ENCODE measurements at places on chromosomes 2 and 18.

- no peak for DNase-seq
These were observed 201.2 kb downstream of the NOL4 start for GRCh38 chr18:34023471-34023870.

GRCh38 chr2:48993576-48993975 lies 160.7 kb downstream of the FSHR start:
- no peak for DNase-seq

DNA sequence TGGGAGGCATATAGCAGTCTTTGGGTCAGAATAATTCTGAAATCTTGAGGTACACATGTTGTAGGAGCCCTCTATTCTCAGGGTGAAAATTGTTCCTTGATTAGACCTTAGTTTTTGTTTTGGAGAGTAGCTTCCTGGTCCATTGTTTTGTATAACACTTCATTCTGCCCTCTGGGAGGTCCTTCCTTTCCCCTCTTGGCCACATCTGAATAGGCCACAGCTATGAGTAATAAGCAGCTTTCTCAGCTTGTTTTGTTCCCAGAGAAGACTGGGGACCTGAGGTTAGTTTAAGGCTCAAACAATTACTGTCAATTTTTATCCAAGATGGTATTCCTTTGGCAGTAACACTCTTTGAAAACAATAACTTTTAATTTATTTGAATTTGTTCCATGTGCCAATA lies 72.6 kb upstream of the NOL4 start:
- no peak for DNase-seq

DNA sequence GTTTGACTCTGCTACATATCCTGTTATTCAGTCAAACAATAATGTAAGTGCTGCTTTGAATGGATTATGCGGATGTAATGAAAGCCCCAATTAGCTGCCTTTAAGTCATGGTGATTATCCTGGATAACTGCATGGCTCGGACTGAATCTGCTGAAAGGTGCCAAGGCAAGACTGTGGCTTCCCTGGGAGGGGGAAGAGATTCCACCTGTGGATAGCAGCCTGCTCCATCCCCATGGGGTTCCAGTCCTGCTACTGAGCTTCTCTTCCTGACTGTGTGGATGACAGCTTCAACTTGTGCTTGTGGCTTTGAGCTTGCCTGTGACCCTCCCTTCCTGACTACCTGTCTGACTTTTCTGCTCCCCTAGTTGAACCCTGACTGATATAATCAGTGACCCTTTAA lies 540.0 kb upstream of the GYPC start:
- DNase-seq, result no peak

GRCh38 chr18:54149078-54149697 lies 75.3 kb downstream of the MBD2 start:
- peak; percentile 49 for DNase-seq

GRCh38 chr2:49903471-49903870 lies 749.2 kb upstream of the FSHR start:
- no peak for DNase-seq

- DNase-seq, result no peak
These were observed 113.8 kb downstream of the ATL2 start for GRCh38 chr2:38263293-38263692.

DNA sequence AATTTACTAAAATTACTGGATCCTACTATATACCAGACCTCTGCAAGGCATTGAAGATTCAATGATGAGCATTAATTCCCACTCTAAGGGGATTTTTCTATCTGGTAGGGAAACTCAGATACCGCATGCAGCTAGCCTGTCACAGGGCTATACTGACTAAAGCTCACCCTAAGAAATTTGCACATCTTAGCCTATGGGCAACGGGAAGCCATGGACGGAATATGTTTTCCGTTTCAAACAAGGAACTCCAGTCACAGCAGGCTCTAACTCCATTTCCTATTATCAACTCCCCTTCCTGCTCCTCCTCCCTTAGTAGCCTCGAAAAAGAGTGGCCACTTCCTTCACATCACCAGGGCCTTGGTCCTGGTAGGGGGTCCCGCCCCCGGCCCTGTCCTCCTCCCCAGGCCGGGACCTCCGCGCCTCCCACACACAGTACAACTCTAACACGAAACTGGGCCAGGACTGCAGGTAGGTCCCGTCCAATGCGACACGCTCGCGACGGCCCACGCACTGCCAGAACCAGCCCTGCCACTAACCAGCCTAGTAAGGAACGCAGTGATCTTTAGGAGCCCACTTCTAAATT lies 659 bp upstream of the COX5B start:
- DNase-seq, result no peak

- DNase-seq, result no peak
These were observed 203.2 kb downstream of the NBAS start for GRCh38 chr2:15357922-15358321.

- DNase-seq, result peak; percentile 8
These were observed 708 bp upstream of the RIF1 start for GRCh38 chr2:151408788-151409600.

DNA sequence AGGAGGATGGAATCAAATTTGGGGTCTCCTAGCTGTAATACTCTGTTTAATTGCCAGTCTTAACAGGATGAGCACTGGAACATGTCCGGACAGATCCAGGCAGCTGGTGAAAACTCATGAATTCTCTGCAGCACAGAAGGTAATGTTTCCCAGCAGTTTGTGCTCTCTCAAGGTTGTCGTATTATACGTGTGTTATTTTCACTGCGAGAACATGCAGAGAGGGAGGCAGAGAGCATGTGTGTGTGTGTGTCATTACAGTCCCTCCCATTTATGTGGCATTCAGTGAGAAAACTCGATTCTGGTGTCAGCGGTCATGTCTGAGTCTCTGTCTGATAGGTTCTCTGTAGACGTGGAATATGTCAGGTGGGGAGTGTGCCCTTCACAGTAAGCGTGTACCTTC lies 150.2 kb upstream of the POU3F3 start:
- no peak for DNase-seq

DNA sequence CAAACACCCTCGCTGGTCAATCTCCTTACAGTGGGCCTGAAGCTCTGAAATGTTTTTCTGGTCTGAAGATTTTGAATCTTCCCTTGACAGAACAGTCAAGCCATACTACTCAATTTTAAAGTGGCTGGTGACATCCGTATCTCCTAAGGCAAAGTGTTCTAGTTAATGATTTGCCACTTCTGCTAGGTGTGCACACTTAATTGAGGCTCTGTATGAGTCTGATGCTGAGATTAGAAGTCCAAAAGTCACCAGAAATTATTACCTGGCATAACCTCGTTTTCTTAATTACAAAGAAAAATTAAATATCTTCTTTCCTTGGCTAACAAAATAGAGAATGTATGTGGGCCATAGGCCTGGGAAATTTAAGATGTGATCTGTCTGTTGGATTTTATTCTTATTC lies 104.1 kb downstream of the DPP10 start:
- no peak for DNase-seq

GRCh38 chr2:133844214-133844892 lies 276.1 kb upstream of the NCKAP5 start:
- DNase-seq, result peak; percentile 61

DNA sequence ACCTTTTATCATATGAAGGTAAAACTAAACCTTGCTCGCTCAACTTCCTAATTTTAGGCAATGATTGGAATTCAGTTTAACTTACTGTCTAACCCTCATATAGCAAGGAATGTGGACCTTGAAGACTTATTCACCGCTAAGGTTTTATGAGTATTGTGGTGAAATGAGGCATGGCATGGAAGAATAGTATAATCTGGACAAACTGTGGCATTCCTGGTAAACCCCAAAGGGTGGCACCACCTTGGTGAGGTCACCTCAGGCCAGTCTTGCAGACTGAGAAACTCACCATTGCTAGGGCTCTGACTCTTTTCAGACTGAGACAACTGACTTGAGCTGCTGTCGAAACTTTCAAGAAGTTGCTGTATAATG lies 51.1 kb upstream of the EHBP1 start:
- DNase-seq, result no peak

DNA sequence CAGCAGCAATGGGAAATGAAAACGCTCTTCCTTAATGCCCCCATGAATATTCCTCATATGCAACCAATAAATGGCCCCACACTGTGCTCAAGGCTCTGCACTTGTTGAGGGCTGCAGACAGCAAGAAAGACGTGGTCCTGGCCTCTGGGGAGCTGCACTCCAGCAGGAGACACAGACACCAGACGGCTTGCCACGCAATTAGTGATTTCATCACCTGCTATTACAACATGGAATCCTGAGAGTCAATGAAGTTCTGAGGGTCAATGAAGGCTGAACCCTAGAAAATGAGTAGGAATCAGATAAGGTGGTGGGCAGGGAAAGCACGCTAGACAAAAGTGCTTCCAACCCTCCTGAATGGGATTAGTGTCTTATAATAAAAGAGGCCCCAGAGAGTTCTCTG lies 18.9 kb downstream of the CREG2 start:
- no peak for DNase-seq

DNA sequence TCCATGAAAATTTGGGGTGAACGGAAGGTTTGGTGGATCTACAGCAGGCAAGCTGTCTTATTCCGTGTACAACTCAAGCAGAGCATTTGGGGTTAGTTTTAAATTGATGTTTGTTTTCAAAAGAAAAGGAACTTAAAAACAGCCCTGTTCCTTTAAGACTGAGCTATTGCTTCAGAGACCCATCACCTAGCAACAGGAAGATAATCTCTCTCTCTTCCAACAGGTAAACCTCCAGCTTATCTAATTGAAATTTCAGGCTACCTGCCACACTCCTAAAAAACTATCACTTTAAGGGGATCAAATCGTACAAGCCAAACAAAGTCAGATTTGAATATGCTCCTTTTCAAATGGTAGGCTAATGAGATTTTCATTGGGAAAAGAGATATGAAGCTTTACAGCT lies 101.8 kb downstream of the RNF152 start:
- no peak for DNase-seq

GRCh38 chr18:22455425-22456115 lies 37.9 kb upstream of the CTAGE1 start:
- no peak for DNase-seq

DNA sequence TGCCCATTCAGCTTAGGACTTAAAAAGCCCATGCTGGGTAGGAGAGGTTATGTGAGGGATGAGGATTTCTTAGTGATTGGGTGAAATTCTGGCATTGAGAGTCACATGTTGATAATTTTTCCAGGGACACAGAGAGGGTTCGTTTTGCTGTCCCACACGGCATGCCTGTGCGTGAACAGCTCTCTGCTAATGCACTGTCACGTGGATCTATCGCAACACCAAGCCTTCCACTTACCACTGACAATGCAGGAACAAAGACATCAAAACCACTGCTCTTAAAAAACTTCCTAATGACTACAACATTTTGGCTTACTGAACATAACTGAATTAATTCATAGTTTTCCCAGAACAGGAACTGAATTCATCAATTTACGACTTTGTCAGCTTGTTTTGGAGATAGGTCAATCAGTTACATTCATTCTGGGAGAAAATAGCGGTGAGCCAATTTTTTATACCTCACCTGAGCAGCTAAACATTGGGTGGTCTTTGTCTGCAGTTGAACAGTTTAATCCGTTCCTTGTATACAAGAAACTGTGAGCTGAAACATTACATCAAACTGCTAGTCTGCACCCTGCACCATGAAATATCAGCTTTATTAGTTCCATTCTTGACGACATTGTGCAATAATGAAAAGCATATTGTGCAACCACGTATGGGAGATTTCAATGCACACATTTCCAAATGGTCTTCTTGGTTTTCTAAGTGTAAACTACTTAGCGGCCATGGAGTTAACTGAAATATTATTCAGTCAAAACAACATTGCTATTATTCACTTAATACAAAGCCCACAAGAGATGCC lies 127.1 kb downstream of the LPIN1 start:
- no peak for DNase-seq

DNA sequence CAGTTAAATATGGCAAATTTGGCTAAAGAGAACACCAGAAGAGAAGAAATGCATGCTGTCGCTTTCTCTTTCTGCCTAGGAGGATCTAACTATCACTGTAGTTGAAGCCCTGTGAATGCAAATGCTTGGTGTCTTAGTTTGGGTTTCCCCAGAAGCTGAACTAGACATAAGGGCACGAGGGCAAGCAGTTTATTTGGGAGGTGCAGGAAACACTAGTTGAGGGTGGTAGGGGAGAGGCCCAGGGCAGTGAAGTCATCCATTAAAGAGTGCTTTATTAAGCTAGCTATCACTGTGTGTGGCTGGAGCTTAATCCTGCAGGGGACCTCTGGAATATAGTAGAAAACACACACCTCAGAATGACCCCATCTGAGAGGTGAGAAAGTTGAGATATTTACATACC lies 639.8 kb upstream of the ZEB2 start:
- no peak for DNase-seq

DNA sequence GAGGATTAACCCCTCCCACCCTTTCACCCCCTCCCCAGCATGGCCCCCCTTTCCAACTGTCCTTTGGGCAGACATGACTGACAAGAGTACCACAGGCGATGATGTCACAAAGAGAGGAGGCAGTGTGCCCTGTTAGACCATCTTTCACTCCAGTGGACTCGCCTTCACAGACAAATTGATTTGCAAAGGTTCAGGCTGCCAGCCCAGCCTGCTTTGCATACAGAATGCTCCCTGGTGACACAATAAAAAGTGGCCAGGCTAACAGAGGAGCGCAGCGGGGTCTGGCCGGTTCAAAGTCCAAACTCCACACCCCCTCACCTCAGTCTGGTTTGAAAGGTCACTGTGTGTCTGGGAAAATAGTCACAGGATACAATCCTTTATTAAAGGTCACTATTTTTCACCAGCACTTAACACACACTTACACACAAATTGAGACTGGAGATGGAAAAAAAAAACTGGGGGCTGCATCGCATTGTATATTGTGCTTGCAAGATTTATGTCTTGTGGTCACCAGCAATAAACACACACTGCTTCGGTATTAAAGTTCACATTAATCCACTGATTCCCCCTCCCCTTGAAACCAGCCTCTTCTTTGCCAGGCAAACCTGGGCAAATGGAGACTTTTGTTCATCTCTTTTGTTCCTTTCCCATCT lies 236.9 kb downstream of the BCL11A start:
- DNase-seq, result no peak

DNA sequence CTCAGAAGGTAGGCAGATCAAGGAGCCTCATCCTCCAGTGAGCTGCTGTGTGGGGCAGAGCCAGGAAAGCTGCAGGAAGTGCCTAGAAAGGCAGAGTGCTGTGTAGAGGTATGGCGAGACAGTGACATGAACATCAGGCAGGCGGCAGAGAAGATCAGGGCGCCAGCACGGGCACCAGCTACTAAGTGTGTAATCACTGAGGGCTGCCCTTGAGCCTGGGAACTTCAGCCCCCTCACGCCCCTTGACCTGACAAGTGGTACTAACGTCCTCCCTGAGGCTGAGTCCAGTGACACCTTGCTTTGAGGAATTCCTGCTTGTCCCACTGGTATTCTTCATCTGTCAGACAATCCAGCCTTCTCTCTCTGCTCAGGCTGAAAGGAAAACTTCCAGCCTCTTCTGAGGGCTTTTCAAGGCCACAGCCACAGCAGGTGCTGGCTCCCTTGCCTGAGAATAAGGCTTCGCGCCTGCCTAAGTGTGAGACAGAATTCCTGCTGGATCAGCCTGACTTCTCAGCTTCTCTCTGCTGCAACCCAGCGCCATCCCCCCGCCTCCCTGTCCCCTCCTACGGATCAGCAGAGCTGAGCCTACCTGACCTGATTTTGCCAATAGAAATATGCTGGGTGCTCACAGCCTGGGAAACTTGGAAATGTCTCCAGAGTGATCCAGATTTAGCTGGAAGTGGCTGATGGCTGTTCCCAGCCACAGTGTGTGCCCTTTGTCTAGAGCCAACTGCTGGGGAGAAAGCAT lies 148.0 kb downstream of the SMAD7 start:
- DNase-seq, result no peak
